NCI-H2227 treated with DMSO at 0.1 percent for 48 hours (cell line): ENCODE measurements at places on chromosomes 5 and 9.
A peak's percentile ranks its signal among the peaks of the same experiment; 100 is the strongest.

- DNase-seq = no peak
Observed at GRCh38 chr9:15416880-15417279, 5.8 kb upstream of the SNAPC3 start.

GRCh38 chr9:95461448-95462248 lies 55.1 kb downstream of the PTCH1 start:
- DNase-seq = no peak

GRCh38 chr5:135264451-135265440 lies 134.3 kb downstream of the MACROH2A1 start:
- DNase-seq = no peak

- no peak for DNase-seq
Observed at GRCh38 chr9:38671748-38672147, 48.2 kb downstream of the FAM240B start.

GRCh38 chr5:14114615-14115251 lies 28.4 kb upstream of the TRIO start:
- DNase-seq = no peak

DNA sequence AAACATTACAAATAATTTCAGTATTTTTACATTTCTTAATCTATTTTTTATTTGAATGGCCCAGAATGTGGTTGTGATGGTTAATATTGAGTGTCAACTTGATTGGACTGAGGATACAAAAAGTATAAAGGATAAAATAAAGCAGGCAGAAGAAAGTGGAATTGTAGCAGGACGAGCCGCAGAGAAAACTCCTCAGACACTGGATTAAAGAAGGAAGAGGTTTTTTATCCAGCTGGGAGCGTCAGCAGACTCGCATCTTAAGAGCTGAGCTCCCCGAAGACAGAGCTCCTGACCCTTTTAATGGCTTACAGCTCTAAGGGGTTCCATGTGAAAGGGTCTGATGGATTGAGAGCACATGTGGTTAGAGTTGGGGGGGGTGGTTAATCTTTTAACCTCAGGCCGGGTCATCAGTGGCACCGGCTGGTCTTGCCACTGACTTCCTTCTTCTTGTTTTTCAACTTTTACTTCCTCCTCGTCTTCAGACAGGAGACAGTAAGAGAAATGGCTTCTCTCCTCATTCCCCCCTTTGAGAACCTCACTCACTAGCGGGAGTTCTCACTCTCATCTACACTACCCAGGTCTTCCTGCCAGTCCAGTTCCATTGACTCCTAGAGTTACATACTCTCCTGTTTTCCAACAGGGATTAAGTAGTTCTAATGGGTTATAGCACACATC lies 80.0 kb downstream of the TMEM161B start:
- no peak for DNase-seq

DNA sequence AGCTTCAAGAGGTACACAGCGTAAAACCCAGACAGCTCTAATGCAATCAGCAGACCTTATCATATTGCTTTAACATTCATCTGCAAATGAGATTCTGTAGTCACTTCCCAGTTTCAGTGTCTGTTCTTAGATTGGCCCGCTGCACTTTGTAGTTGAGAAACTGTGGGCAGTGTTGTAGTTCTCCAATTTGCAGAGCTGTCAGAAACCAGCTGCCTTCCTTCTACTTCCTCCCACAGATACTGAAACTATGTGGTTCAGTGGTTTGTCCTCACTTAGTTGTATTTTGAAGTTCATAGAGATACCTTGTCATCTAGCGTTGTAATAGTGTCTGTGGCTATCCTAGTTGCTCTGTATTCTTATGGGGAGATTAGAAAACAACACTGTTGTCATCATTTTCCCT lies 39.6 kb upstream of the TRIM36 start:
- DNase-seq = no peak

DNA sequence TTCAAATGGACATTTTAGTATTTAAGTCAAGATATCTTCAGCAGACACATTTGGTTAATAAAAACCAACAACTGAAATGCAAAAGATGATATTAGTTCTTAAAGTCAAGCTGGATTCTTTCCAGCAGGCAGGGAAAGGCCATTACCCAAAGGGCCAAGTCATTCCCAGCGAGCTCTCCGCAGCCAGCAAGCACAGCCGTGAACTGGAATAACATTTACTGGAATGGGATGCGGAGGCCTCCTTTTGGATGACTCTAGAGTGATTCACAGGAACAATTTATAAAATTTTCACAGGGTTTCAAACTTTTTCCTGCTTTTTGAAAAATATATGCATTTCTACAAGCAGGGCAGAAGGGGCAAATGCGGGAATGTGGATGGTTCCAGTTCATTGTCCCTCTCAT lies 76.6 kb upstream of the DAB2 start:
- no peak for DNase-seq

- no peak for DNase-seq
Observed at GRCh38 chr5:23025629-23026233, 172.6 kb upstream of the CDH12 start.

GRCh38 chr9:135926402-135927194 lies 19.3 kb upstream of the CAMSAP1 start:
- no peak for DNase-seq

DNA sequence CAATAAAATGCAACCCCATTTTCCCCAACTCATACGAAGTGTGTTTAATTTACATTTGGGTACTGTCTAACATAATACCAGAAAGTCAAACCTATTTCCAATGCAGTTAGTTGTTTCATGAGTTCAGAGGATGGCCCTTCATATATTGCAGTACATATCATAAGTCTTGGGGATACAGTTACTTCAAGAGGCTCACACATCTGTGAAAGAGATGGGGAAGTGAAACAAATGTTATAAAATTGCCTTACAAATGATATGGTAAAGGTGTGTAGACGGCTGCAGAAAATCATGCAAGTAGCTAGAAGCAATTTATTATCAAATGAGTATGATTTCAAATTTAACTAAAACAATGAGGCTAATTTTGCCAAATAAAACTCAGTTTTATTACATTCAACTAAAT lies 219.0 kb upstream of the CDH12 start:
- no peak for DNase-seq

DNA sequence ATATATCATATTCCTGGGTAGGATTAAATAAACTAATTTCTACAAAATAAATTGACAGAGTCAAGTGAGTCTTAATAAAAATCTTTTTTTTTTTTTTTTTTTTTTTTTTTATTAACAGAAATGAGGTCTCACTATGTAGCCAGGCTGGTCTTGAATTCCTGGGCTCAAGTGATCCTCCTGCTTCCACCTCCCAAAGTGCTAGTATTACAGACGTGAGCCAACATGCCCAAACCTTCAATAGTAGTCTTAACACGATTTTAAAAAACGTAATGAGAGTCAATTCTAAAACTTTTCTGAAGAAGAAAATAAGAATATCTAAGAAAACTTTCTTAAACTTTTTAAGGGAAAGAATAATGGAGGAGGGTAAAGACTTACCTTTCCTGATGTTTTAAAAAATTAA lies 84.2 kb downstream of the YIPF5 start:
- DNase-seq = no peak

- no peak for DNase-seq
Observed at GRCh38 chr5:126976520-126977172, 53.7 kb downstream of the MARCHF3 start.

DNA sequence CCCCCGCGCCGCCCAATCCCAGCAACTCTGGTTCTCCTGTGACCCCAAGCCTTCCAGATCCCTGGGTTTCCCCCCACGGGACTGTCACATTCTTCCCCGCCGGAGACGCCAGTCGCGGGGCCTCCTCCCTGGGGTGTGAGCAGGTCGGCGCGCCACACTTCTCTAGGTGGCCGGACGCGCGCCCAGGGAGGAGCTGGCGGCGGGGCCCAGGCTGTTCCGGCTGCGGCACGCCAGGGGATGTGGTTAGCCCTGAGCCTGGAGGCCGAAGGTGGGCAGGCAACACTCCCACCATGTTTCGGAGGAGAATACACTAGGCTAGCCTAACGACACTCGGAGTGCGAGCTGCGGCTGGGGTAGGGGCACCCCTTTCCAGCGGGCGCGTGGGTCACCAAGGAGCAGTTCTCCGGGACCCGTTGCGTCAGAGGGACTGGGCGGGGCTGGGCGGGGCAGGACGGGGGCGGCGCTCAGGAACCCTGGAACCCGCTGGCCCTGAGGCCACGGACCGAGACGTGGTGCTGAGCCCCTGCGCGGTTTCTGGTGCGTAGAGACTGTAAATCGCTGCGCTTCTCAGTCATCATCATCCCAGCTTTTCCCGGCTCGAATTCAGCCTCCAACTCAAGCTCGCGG lies at the start of gene SLC27A6:
TSS of gene SLC27A6 (plus strand) at position 478 of the 627 bp plus-strand sequence. CDS start 650 bp downstream, outside the sequence.
- DNase-seq = no peak

GRCh38 chr9:7115606-7116005 lies 357.8 kb downstream of the KDM4C start:
- DNase-seq = no peak

GRCh38 chr5:143064676-143065075 lies 294.5 kb downstream of the ARHGAP26 start:
- DNase-seq = no peak

DNA sequence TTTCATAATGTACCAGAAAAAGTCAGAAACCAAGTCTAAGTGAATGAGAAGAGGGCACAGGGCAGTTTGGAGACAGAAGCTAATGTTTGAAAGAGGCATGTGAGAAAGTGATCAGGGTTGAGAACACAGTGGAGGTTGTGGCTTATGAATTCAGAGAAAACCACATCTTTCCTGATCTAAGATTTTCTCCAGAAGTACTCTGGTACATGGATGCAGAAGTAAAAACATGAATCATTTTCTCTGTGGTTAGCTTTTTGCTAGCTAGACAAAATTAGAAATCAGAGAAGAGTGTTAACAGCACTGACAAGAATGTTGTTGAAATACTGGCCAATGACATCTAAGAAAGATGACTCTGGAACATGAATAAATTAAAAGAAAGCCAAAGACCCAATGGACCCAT lies 541.1 kb downstream of the DNAH5 start:
- DNase-seq = no peak

GRCh38 chr5:138230261-138230660 lies 17.1 kb upstream of the CDC23 start:
- DNase-seq = no peak

DNA sequence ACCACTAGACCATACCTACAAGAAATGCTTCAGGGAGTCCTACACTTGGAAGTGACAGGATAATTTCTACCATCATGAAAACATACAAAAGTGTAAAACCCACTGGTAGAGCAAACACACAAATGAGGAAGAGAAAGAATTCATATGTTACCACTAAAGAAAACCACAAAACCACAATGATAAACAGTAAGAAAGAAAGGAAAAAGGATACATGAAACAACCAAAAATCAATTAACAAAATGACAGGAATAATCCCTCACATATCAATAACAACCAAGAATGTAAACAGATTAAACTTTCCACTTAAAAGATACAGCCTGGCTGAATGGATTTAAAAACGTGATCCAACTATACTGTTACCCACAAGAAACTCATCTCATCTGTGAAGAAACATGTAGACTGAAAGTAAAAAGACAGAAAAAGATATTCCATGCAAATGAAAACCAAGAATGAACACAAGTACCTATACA lies 83.4 kb downstream of the LPAR1 start:
- DNase-seq = no peak

DNA sequence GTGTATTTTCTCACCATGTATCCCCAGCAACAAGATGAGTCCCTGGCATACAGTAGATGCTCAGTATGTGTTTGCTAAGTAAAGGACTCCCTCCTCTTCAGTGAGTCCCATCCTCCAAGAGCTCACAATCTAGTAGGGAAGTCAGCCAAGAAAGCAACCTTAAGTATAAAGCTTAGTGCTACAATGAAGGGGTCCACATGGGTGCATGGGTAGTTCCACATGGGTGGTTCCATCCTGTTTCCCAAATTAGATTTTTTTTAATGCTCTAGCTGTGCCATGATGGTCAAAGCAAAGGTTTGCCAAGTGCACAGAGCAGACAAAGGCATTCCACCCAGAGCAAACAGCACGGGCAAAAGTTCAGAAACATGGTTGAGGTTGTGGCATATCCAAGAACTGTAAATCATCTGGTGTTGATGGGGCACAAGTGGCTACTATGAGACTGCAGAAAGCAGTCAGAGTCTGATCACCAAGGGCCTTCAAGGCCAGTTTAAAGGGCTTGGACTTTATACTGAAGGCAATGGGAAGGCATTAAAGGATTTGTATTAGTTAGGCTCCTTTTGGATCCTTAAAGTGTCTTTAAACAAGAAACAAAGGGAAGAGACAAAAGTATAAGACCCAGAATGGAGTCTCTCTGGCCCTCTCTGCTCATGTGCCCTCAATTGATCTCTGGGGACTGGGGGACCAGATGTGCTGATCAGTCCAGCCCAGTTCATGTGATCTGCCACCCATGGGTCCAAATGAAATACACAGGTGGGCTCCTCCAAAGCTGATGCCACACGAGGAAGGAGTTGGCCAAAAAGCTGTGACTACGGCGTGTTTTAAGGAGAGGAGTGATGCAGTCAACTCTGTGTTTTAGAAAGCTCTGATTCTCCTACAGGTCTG lies 9.0 kb upstream of the CPLX2 start:
- DNase-seq = no peak

GRCh38 chr5:33891788-33892619 lies at the start of gene ADAMTS12:
ADAMTS12 (minus strand) TSS chr5:33891990; CDS start chr5:33891856, 134 bp downstream.
- no peak for DNase-seq

DNA sequence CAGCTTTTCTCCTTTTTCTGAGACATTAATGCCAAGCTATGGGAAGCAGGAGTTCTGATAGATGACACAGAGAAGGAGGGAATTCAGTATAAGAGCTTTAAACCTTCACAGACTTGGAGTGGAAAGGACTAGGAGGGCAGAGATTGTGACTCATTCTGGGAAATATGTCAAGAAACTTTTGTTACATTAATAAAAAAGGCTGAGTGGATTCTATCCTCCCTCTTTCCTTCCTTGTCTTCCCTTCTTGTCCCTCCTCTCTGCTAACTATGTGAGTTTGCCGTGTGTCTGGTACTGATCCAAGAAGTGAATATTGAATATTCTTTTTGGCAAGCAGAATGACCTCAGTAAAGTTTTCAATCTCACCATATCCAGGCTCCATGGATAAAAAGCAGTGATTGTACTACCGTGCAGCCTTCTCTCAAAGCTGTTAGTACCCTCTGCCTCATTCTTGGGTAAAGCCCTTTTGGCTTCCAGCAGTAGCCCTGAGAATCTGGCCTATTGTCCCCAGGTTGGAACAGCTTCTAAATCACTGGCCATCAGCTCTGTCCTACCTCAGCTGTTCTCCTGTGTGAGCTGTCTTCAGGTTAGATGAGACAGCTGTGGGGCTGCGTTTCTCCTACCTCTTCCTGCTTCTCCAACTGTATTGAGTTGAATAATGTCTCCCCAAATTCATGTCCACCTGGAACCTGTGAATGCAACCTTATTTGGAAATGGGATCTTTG lies 73.9 kb downstream of the ATG10 start:
- DNase-seq = no peak

- DNase-seq = no peak
Observed at GRCh38 chr5:111734597-111734996, 22.4 kb downstream of the NREP start.

- no peak for DNase-seq
Observed at GRCh38 chr5:15082096-15082495, 210.5 kb upstream of the ANKH start.

- peak; percentile 28 for DNase-seq
Observed at GRCh38 chr9:16884952-16885513, 14.6 kb upstream of the BNC2 start.

GRCh38 chr5:154221371-154221896 lies 30.9 kb downstream of the GALNT10 start:
- DNase-seq = no peak

GRCh38 chr5:115471345-115472063 lies 73.1 kb downstream of the FEM1C start:
- DNase-seq = no peak
